ENCODE measurements at places on chromosomes 7 and 10.

GRCh38 chr10:115606086-115606485, 512.9 kb downstream of the ATRNL1 start:
- DNase-seq: no peak

- DNase-seq: no peak
Measured at GRCh38 chr10:126252884-126253610, 135.2 kb downstream of the ADAM12 start.

DNA sequence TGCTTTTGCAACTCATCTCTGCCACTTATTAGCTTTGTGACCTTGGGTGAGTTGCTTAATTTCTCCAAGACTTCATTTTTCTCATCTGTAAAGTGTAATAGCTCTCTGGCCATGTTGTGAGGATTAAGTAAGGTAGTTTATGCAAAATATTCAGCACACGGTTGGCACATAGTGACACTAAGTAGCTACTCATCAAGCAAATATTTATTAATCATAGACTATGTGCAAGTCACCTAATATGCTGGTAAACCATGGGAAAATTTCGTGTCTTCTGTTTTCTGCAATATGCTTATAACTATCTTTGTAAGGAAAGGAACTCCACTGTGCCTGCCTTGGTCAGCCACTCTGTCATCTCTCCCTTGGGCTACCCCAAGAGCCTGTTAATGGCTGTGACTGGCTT, 50.3 kb upstream of the EGR2 start:
- DNase-seq: no peak

GRCh38 chr7:51477323-51477722, 160.7 kb upstream of the COBL start:
- DNase-seq: no peak

DNA sequence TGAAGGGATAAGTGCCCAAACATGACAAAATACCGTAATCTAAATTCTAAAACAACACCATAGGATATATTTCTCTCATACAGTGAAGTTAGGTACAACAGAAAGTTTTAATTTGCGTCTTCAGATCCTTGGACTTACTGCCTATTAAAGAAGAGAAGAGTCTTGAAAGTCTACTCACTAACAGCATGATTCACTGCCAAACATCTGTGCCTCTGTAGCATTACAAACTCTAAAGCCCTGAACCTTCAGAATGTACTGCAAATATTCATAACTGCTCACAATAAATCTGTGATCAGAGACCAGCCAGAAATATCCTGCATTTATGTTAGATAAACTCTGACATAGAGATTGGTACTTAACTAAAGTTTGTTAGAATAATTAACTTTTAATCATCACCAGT, 365.3 kb downstream of the PARD3 start:
- DNase-seq: no peak

DNA sequence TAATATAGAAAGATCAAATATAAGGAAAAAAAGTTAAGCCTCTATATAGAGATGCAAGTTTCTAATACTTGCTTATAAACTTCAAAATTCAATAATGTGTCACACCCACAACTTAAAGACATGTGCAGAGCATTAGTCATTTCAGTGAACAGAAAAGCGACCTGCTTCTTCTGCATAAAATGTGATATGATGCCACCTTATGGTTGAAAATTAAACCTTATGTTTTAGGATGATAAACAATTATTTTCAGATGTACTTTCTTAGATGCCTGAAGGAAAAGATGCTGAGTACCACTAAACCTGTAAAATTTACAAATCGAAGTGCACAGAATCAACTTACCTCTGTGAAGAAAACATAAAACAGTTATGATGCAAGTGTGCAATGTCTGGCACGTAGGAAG, 96.0 kb downstream of the MTERF1 start:
- peak; percentile 27 for DNase-seq

- DNase-seq: peak; percentile 40
Measured at GRCh38 chr7:114026486-114027089, 107.8 kb upstream of the PPP1R3A start.

GRCh38 chr10:74021248-74022055, 23.5 kb downstream of the VCL start:
- DNase-seq: no peak

DNA sequence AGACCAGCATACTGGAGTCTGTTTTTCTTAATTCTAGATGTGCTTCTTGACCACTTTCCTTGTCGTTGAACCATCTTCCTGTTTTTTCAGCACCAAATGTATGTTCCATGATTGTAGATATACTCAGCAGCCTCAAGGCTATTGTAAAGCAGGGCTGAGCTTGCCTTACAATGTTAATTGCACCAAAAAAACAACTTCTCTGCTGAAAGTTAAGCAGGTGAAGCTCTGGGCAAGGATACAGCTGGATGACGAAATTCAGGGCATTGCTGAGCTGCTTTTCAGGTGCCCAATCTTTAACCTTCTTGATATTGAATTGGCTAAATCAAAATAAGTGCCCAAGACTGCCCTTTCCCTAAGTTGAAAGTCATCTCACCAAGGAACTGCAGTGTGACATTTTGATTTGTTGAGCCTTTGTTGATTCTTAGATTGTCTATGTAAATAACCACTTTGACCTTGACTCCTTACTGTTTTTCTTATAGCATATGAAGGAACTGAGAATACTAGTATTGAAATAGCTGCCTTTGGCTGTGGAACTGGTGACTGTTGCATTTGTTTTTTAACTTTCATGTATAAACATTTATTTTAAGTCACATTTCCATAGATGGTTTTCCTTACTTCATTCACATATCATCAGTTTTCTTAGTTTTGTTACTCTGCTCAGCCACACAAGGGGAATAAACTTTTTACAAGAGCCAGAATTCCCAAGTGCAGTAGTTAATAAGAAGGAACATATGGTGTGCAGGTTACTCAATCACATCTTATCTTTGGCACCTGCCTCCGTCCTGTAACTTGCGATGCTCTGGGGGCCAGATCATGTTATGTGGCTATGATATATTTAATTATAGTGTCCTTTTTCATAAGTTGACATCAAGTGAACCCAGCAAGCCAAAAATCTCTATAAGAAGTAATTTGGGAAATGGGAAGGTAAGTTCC, 3.1 kb downstream of the AHCYL2 start:
- no peak for DNase-seq

DNA sequence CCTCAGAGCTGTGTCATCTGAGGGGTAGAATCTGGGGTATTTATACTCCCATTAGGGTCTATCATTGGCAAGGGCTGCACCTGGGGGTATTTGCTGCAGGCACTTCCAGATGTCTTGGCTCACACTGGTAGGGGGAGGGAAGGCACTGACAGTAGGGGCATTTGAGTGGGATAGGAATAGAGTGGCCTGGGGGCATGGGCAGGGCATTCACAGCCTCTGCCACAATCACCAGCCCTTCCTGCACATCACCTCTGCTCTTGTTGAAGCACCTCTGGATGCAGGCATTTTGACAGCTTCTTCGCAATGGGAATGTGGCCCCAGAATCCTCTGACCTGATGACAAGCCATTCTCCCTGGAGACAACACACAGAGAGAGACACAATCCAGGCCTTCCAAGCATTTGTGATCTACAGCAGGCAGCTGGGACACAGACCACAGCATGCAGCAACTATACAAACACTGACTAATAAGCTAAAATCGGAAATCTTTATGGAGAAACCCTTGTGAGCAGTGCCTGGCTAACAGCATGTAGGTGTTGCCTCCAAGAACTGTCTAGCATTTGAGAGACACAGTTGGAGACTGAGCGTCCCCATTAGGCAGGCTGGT, 178.5 kb downstream of the KCNMA1 start:
- no peak for DNase-seq

GRCh38 chr7:48621076-48621475, 303.3 kb upstream of the CDC14C start:
- DNase-seq: no peak

DNA sequence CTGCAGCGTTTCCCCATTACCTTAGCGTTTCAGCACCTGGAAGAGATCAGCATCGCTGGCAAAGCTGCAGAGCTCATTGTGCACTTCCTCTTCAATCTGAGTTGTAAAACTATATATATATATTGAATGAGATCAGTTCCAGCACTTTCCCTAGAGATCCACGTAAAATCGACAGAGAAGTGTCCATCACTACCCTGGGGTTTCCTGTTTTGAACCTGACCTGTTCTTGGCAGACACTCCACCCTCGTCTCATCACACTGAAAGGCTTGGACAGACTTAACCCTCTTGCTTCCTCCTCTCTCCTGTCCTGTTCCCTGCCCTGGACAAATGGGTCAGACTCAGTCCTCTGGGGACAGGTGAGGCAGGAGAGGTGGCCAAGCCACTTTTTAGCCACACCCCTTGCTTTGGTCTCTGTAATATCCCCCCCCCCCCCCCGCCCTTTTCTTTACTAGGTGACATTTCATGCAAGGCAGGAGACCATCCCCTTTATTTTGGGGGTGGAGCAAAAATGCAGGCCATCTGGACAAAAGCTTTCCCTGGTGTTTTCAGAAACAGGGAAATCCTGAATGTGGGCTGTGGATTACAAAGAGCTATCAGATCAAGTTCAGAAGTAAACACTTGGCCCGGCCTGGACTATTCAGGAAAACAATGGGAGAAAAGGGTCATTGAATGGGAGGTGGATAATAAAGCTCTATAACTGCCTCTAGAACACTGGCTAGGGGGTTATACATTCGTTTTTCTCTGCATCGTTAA, 83.7 kb upstream of the KDM7A start:
- DNase-seq: no peak

- DNase-seq: peak; percentile 68
Measured at GRCh38 chr7:157271991-157272324, 64.8 kb upstream of the DNAJB6 start.

- DNase-seq: no peak
Measured at GRCh38 chr10:127580822-127581221, 31.7 kb downstream of the NPS start.

GRCh38 chr10:95837783-95838182, 70.0 kb upstream of the CC2D2B start:
- DNase-seq: no peak

GRCh38 chr10:77417359-77417758, 220.2 kb downstream of the KCNMA1 start:
- DNase-seq: no peak

DNA sequence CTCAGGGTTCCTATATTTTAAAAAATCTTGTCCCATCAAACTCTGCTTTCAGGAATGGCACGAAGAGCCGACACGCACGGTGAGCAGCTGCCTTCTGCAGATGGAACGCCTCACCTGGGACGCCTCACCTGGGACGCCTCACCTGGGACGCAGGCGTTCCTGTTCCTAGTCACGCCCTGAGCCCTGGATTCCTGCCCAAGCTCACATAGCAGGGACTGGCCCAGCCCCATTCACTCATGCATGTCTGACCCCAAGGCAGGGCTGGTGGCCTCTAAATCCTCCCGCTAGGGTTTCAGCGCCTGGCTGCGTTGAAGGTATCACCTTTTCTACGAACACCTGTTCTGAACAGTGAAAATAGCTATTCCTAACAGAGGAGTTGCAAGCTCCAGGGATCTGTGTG, 49.8 kb downstream of the CARD11 start:
- no peak for DNase-seq

- no peak for DNase-seq
Measured at GRCh38 chr7:47461161-47461560, 120.8 kb downstream of the TNS3 start.

- peak; percentile 73 for DNase-seq
Measured at GRCh38 chr7:149773446-149774236, at the start of gene ZNF467. Gene ZNF467 (minus strand): TSS chr7:149773588. CDS start chr7:149771032, 2,556 bp downstream.

GRCh38 chr10:10878963-10879362, 138.7 kb upstream of the CELF2 start:
- no peak for DNase-seq

DNA sequence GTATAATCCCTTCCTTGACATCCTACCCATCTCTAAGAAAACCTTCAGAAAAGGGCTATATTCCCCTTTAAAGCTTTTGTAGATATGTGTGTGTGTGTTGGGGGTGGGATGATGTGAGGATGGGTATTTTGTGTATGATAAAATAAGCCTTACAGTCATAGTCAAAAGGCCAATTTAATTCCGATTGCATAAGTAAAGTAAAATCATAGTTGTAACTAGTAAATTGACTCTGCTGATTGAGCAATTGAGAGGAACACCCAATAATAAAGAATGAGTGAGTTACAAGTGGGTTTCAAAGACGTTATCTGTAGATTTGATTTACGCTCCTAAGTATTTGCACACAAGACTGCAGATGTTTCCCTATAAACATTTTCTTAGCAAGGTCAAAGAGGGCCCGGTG, 71.3 kb upstream of the ITPRID1 start:
- DNase-seq: no peak

- no peak for DNase-seq
Measured at GRCh38 chr7:40880581-40880980, 745.8 kb downstream of the SUGCT start.

DNA sequence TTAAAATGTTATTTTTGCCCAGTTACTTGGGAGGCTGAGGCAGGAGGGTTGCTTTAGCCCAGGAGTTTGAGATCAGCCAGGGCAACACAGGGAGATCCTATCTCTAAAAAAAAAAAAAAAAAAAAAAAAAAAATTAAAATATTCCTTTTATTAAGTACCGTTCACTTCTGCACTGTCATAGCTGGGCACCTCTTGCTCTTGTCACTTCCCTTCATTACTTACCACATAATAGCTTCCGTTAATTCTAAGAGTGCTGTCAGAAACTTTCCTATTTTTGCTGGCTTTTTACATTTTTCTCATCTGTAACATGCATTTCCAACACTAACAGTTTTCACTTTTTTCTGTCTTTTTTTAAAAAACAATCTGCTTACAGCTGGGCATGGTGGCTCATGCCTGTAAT, 132.9 kb downstream of the PIP4K2A start:
- no peak for DNase-seq

- no peak for DNase-seq
Measured at GRCh38 chr10:244227-244626, 109.0 kb downstream of the ZMYND11 start.

DNA sequence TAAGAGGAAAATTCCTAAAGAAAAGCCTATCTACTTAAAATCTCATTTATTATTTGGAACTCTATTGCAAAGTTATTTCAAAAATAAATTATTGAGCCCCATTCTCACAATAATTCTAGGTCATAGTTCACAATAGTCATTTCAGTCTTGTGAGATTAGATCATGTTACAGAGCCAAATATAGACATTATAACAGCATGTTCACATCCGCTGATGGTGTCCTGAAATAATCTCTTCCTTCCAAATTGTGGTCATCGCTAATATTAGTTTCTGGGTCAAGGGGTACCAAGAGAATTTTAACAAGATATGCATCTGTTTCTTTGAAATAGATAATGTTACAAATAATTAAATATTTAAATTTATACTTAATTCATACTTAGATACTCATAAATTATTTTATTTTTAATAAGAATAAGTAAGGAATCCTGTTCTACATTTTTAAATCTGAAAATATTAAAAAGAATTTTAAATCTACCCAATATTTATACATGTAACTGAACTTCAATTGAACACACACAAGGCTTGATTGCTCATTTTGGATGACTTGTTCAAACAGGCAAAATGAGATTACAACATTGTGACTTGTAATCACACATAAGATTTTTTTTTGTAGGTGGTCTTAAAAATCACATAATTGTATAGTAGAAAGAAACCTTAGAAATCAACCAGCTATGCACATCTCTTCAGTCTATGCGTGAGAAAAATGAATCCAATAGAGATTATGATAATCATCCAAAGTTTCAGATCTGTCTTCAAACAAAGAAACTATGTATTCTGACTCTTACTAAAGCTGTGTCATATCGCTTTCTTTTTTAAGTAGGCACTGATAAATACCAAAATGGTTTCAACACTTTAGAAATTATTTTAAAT, 13.1 kb downstream of the GNAT3 start:
- DNase-seq: no peak

- DNase-seq: no peak
Measured at GRCh38 chr7:24724451-24725190, 32.6 kb downstream of the GSDME start.
